ENCODE measurements at places on chromosomes 7 and 10. TPM values are rescaled to one million over a fixed set of nuclear protein-coding genes. Genes with fewer than 3 reads are reported as not detected.

Gene PNLIPRP3
- under 0.01 TPM for total RNA-seq

- no peak for DNase-seq
Observed at GRCh38 chr7:142469696-142470543, 212.1 kb upstream of the PRSS58 start.

Gene CLCN1
- not detected for total RNA-seq

DNA sequence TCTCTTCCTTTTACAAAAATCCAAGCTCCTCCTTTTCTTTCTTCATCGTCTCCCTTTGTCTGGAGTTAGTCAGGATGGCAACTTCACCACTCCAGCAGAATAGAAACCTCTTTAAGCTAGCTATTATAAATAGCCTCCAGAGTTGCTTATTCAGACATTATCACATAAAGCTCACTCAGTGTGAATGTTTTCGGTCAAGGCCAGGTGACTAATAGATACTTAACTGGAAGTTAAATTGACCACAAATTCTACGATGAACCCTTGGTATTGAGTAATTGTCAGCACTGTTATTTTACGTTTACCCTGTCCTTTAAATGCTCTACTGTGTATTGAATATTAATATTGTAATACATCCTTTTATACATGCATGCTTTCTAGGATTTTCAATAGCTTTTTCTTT is 340.4 kb downstream of the OTUD1 start:
- DNase-seq, result no peak

- peak; percentile 66 for DNase-seq
Observed at GRCh38 chr7:65983965-65984658, 2.1 kb upstream of the GUSB start.

Gene TACR2
- total RNA-seq, result 0.63 TPM

DNA sequence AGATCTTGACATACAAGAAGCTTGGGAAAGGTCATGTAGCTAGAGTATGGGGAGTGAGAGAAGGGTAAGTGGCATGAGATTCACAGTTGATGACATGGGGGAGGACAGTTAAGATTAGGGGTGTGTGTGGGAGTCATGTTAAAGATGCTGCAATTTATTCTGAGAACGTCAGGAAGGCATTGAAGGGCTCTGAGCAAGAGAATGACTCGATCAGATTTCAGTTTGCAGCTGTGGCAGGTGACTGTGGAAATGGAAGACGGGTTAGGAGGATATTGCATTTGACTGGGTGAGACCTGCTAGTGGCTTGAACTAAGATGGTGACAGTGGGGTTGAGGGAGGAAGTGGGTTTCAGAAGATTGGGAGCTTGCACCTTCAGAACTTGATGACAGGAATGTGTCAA is 5.6 kb downstream of the CDC123 start:
- DNase-seq, result no peak

Gene OPALIN
- total RNA-seq, result not detected

- DNase-seq, result no peak
Observed at GRCh38 chr7:77281780-77282478, 82.3 kb upstream of the FGL2 start.

DNA sequence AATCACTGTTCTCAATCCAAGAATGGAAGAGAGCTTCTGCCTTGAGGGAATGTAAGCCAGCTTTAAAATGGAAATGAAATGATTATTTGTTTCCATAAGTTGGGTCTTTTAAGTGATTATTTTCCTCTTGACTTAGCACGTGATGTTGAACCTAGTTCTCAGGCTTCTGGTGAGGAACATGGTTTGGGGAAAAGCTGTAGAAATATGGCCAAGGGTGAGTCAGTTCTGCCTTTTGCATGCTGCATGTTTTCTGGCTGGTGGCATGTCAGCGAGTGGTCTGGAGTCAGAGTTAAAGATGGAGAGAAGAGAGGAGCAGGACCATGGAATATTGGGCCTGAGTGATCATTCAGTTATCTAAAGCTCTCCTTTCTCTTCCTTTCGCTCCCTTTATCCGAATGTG is 54.0 kb downstream of the DNAH11 start:
- no peak for DNase-seq

GRCh38 chr7:115252461-115252860 is 330.6 kb downstream of the MDFIC start:
- no peak for DNase-seq

DNA sequence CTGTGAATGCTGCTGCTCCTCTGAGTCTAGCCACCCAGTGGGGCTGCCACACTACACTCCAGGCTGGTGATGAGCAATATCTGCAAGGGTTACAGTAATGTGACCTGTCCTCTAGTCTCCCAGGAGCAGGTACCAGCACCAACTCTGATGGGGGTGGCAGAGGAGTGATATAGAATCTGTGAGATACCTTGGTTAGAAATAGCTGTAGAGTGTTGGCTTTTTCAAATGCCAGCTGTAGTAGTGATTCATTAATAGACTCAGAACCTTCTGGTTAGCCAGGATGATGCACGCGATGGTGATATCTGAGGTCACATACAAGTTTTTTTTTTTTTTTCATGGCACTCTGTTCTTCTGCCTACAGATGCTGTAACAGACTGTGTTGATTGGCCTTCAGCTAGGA is 757.1 kb downstream of the INHBA start:
- no peak for DNase-seq

GRCh38 chr10:131270461-131271190 is 40.9 kb downstream of the TCERG1L start:
- DNase-seq, result no peak

Gene WNT2
- not detected for total RNA-seq

Gene ACTR1A
- 143 TPM for total RNA-seq

- no peak for DNase-seq
Observed at GRCh38 chr7:144086730-144087129, 652 bp downstream of the OR2A12 start.

Gene TFR2
- total RNA-seq, result 0.26 TPM

- no peak for DNase-seq
Observed at GRCh38 chr10:127347202-127347959, 151.0 kb upstream of the INSYN2A start.

GRCh38 chr7:101315336-101315735 is 6.3 kb downstream of the IFT22 start:
- DNase-seq, result peak; percentile 23

Gene CPED1
- 1.0 TPM for total RNA-seq

DNA sequence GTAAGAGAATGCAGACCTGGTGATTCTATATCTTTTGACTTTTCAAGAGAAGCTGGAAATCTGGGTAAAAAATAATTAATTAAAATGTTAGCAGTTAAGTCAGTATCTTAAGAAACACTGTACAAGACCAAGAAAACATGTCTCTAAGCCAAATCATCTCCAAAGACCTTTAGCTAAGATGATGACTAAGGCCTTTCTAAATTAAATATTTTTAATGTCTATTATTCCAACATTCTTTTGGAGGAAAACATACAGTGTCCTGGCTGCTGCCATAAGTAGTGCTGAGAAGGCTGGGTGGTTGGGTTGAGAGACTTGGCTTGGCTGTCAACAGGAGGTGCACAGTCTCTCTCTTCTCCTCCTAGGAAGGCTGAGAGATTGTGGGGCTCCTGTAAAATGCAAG is 20.3 kb downstream of the STARD3NL start:
- DNase-seq, result no peak

- peak; percentile 49 for DNase-seq
Observed at GRCh38 chr7:38105874-38106483, 72.1 kb upstream of the STARD3NL start.

DNA sequence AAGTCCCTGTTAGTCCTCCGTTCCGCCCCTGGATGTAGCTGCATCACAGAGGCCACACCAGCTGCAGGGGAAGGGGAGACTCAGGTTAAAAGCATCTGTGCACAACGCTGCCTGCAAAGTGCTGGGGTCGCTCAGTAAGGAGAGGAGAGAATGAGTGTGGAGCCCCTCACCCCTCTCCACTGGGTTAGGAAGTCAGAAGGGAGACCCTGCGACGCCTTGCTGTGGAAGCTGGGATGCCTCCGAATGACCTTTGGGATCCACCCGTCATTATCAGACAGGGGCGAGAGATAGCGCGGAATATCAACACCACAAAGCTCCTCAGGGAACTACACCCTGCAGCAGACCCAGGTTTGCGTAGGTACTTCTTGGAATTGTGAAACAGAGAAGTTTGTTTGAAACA is 167.7 kb upstream of the SHH start:
- DNase-seq, result no peak

- no peak for DNase-seq
Observed at GRCh38 chr10:29098423-29098822, 190.4 kb upstream of the LYZL1 start.

Gene ARL4A
- 315 TPM for total RNA-seq

Gene EVX1
- total RNA-seq, result not detected

Gene LBX1
- total RNA-seq, result not detected

DNA sequence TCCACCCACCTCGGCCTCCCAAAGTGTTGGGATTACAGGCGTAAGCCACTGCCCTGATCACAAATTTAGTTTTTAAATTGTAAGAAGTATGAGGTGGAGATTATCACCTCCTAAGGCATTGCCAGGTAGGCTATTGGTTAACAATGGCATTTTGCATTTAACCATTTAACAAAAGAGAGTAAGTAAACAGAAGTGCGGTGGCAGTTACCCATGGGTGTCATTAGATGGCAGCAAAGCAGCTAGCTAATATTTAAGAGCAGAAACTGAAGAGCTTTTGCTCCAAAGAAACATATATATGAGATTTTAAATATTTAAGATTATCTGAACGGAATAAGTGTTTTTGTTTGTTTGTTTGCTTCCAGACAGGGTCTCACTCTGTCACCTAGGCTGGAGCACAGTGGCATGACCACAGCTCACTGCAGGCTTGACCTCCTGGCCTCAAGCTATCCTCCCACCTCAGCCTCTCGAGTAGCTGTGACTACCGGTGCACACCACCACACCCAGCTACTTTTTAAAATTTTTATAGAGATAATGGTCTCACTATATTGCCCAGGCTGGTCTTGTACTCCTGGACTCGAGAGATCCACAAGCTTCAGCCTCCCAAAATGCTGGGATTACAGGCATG is 325.5 kb upstream of the C7orf33 start:
- peak; percentile 45 for DNase-seq

GRCh38 chr7:105213611-105214010 is 175.1 kb downstream of the SRPK2 start:
- no peak for DNase-seq

DNA sequence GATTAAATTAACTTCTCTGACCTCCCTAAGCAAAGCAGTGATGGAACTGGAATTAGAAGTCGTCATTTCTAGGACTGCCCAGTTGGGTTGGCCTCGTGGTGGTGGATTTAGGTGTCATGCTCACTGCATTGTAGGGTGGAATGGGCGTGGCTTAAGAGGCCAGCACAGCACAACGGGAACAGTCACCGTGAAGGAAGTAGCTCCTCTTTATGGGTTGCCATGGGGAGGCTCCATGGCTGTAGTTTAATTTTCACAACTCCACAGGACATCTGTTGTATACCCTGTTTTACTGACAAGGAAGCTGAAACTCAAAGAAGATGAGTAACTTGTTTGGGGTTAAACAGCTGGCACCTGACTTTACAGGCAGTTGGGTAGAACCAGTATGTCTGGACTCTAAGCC is 208.3 kb downstream of the CELF2 start:
- no peak for DNase-seq

DNA sequence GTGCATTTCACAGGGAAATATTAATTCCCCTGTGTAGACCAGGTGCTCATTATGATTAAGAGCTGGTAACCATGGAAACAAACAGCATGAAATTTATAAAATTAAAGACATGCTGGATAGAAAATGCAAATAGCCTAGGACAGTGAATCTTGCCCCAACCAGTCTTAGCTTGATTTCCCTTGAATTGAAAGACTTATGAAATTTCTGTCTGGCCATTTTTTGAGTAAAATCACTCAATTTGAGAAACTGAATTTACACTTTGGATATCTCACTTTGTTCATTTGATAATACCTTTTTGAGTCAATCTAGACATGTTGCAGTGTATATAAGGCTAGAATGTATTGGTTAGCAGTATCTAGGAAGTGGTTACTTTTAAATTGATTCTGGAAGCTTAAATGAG is 4.4 kb upstream of the SMIM30 start:
- DNase-seq, result no peak

DNA sequence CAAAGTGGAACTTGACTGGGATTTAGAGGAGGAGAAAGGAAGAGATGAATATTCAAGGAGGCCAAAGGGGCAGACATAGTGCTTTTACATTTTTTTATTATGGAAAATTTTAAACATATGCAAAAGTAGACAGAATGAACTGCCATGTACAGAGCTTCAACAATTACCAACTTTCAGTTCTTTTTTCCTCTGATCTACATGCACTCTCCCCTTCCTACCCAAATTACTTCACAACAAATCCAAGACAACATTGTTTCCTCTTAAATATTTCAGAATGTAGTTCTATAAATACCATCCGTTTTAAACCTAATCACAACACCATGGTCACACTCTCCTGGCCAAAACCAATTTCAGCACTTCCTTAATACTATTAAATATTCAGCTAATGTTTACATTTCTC is 83.5 kb upstream of the FZD1 start:
- DNase-seq, result no peak

DNA sequence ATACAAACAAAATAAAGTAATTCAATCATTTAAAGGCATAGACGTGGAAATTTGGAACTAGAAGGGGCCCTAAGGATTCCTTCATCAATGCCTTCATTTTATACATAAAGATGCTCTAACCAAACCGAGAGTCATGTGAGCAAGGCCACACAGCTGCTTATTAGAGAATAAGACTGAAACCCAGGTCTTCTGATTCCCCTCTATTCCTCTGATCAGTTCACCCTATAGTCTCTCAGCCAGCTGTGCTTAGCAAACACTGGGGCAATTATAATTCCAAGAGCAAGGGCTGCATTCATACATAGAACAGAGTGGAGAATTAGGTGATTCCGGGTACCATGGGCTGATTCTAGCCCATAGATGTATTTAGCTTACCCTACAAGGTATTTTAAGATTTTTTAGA is 9.7 kb upstream of the XPNPEP1 start:
- DNase-seq, result no peak

DNA sequence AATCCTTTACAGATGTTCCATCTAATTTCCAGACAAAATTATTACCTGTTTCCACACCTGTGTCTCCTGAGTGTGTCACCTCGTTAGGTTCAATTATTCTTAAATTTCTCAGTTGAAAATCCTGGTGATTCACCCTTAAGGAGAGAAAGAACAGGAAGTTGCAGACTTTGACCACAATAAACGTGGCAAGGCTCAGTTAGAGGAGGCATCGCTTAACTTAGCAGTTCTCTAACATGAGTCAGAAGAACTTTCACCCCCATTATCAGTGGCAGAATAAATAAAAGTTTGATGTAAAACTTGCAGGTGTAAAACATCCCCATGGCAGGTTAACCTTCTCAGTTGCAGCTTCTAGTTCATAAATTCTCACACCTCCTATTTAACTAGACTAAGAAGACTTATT is 8.3 kb downstream of the XPNPEP1 start:
- no peak for DNase-seq

GRCh38 chr7:148828965-148829364 is 55.1 kb downstream of the EZH2 start:
- no peak for DNase-seq

Gene DIP2C
- total RNA-seq, result 13.4 TPM

All from dermis microvascular lymphatic vessel endothelial cell (primary cell).